MCF 10A (cell line): ENCODE measurements at places on chromosomes 11 and 22.

DNA sequence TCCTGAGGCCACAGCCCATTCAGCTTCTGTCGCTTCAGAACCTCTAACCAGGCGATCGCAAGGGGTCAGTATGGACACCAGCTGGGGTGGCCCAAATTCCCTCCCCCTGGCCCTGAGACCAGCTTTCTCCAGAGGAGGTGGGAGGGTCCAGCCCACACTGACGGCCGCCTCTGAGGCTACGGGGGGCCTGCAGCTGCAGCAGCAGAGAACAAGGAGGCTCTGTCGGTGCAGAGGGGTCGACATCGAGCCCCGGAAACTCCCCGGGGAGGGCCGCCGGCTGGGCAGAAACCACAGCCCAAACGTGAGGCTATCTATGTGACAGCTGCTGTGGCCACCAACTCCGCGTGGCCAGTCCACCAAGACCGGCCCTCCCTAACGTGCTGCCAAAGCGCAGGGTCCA is 40.8 kb downstream of the ELFN2 start:
- DNase-seq = no peak

DNA sequence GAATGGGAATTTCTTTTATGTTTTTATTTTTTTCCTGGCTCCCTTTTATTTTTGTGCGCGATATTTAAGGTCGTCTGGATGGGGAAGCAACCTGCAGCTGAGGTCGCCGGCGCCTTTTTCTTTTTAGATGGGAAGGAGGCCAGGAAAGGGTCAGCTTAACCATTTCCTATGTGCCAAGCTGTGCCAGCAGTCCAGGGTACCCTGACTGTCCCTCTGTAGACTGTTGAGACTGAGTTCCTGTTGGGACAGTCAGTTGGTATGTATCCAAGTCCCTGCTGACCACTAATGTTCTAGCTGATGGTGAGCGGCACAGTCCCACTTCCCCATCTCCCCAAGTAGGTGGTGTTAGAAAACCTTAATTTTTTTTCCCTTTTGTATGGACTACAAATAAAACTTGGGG is 10.5 kb downstream of the RBM14 start:
- DNase-seq = no peak

GRCh38 chr22:42376711-42377554 is 55.3 kb downstream of the NFAM1 start:
- no peak for DNase-seq

GRCh38 chr22:48953830-48954229 is 873.8 kb downstream of the BRD1 start:
- no peak for DNase-seq

DNA sequence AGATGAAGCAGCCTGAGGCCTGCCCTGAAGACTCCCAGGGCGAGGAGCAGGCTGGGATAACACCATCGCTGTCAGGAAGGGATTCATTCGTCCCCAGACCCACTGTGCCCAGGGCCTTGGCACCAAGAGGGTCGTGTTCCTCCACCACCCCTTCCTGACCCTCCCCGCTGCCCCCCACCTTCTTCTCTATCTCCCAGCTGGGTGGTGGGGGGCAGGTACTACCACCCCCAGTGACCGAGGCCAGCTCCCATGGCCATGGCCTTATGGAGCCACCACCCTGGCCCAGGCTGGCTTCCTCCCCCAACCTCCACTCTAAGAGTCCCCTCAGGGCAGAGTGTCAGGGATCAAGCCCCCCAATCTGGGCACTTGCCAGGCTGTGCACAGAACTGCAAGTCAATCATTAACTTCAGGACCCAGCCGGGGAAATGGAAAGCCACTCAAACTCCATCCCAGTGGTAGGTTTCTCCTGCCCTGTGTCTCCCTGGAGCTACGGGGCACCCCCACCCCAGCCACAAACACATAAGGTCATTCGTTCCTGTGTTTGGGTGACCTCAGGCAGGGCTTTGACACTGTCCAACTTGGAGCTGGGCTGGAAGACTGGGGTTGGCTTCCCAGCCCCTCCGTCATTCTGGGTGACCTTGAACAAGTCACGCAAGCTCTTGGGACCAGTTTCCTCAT is 33.3 kb upstream of the WNT11 start:
- DNase-seq = no peak

GRCh38 chr11:64436000-64436399 is 77.0 kb downstream of the RPS6KA4 start:
- DNase-seq = peak; percentile 13

DNA sequence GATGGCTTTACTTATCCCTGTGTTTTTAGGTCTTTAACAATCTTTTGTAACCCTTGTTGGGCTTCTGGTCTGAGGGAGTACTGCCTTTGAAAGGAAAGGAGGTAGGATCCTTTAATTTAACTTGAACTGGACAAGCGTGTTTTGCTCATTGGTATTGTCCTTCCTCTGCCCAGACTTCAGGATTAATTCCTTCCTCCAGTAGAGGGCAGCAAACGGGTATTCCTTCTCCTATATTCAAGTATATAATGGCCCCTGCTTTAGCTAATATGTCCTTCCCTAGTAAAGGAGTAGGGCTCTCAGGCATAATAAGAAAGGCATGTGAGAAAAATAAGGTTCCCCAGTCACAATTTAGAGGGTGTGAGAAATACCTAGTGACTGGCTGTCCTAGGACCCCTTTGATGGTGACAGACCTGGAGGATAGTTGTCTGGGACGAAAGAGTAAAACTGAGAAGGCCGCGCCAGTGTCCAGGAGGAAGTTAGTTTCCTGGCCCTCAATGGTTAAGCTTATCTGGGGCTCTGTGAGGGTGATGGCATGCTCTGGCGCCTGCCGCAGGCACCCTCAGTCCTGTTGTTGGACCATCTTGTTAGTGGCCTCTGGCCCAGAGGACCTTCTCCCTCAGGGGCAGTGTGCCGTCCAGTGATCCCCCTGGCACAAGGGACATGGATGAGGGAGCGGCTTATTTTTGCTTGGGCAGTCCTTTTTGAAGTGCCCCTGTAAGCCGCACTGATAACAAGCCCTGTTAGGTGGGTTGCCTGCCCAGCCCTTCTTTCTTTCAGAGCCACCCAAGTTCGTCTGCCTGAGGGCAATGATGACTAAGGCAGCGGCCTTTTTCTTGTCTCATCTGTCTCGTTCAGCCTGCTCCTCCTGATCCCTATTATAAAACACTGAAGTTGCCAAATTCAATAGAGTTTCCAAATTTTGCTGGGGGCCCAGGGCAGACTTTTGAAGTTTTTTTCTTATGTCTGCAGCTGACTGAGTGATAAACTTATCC is 51.8 kb downstream of the C11orf71 start:
- DNase-seq = peak; percentile 70

DNA sequence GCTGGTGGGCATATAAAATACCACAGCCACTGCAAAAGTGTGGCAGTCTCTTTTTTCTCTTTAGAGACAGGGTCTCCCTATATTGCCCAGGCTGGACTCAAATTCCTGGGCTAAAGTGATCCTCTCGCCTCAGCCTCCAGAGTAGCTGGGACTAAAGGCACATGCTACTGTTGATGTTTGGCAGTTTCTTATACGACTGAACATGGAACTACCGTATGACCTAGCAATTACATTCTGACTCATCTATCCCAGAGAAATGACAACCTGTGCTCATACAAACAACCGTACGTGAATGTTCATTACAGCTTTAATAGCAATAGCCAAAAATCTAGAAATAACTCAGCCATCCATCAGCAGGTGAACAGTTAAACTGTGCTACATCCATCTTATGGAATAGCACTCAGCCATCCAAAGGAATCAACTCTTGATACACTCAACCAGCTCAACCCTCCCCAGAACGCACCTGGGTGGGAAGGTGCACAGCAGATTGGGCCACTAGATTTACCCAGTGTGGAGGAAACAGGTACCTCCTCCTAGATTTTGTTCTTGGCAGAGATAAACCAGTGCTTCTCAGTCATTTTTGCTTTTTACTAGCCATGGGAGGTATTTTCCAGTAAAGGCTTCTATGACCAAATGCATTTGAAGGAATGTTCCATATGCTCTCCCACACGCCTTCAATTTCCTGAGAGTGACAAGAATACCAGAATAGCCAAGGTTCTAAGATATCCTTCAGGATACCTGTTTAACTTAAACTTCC is 130.5 kb downstream of the MED15 start:
- DNase-seq = no peak

- no peak for DNase-seq
Measured at GRCh38 chr22:33062361-33062760, 4.2 kb upstream of the SYN3 start.
